Stimulated activated CD8-positive, alpha-beta memory T cell treated with anti-CD3 and anti-CD28 coated beads, Interleukin-12 subunit alpha, Interleukin-12 subunit beta, amount 100 ng/mL, for 1 hour (primary cell): ENCODE measurements at places on chromosomes 2 and 18.

GRCh38 chr2:173763641-173764040 is 201.5 kb downstream of the SP3 start:
- DNase-seq: no peak

DNA sequence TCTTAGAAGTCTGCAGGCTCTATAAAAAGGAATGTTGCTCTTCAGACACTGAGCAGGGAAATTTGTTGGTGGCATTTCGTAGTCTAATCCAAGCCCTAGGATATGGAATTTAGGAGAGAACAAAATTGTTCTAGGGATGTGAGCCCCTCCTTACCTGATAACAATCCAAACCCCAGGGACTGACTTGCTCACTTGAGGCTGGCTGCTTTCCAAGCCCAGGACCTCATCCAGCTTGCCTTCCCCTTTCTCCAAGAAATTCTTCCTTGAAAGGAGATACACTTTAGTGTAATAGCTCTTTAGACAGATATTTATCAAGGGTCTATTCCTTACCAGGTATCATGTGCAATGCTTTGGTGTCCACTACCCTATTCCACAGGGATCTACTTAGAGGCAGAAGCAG is 279.8 kb downstream of the C1D start:
- no peak for DNase-seq

DNA sequence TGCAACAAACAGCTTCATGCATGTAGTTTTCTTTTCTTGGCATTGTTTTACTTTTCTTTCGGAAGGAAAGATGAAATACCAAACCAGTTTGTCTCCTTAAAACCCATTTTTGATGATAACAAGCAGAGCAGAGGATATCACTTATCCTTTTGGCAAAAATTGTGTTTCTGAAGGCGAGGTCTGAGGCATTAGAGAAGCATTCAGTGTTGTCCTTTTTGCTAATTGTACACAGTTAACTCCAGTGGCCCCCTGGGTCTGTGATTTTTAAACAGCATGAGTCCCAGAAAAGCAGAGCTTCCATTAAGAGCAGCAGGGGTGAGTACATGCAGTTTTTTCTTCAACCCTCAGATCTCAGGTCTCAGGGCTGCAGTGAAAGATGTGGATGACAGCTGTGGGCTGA is 41.3 kb downstream of the TTC39C start:
- DNase-seq: no peak

- no peak for DNase-seq
Measured at GRCh38 chr2:53516650-53517049, 251.0 kb upstream of the CHAC2 start.

DNA sequence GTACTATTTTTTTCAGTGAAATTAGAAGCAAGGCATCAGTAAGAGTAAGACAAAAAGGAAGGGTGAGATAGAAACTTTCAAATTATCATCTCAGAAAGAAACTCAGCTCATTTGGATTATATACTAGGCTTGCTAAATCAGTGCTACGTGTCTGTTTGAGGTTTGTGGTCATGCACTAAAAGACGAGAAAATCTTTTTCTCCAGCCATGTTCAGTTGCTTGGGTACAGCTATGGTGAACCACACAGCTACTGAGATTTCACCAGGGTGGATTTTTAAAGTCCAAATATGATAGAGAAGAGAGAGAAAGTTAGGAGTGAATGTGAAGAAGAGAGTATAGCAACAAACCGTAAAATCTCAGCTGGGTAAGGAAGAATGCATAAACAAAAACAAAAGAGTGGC is 161.6 kb downstream of the PTH2R start:
- no peak for DNase-seq

- DNase-seq: no peak
Measured at GRCh38 chr2:41579806-41580205, 468.0 kb upstream of the PKDCC start.
